ENCODE measurements at places on chromosomes 5 and 9.

DNA sequence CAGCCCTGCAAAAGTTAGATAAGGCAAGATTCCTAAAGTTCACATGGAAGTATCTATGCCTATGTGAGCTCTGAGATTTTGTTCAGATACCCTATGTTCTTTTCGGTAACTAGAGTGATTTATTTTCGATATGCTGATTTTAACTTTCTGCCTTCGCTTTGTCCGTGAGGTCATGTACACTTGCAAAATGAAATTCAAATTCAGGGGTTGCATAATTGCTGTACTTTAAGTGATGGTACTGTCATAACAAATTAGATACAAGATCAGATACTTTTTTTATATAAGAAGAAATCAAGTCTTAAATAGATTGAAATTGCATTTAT is 350 bp upstream of the ECPAS start:
- DNase-seq = no peak

- no peak for DNase-seq
These were observed 56.9 kb downstream of the NPR3 start for GRCh38 chr5:32767948-32768467.

DNA sequence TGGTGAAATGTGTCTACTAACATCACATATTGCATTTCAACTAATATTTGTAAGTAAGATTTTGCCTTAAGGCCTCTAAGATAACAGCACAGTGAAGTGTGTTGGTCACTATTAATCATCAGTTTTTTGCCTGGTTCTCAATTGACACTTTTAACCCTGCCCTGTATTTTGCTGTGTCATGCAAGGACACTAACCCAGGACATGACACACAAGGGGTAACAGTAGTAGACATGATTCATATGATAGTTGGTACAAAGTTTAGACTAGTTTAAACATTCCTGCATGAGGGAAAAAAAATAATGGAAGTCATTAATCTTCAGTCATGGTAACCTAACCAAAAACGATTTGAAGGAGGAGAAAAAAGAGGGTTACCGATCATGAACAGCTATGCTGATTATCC is 207.0 kb downstream of the DEPDC1B start:
- no peak for DNase-seq

DNA sequence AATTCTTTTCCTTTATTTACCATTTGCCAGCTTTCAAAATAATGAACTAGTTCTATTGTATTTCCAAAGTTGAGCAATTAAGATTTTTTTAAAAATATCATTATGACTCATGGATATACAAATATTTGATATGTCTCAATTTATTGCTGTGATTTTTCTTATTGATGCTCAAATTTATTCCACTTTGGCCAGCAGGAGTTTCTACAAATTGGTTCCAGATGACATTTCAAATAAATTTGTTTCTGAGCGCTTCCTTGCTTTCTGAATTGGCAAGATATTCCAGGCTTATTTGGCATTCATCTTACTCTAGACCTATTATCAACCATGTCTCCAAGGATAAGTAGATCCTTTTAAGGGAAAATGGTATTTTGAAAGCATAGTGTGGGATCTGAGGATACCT is 58.5 kb upstream of the TJP2 start:
- DNase-seq = no peak

DNA sequence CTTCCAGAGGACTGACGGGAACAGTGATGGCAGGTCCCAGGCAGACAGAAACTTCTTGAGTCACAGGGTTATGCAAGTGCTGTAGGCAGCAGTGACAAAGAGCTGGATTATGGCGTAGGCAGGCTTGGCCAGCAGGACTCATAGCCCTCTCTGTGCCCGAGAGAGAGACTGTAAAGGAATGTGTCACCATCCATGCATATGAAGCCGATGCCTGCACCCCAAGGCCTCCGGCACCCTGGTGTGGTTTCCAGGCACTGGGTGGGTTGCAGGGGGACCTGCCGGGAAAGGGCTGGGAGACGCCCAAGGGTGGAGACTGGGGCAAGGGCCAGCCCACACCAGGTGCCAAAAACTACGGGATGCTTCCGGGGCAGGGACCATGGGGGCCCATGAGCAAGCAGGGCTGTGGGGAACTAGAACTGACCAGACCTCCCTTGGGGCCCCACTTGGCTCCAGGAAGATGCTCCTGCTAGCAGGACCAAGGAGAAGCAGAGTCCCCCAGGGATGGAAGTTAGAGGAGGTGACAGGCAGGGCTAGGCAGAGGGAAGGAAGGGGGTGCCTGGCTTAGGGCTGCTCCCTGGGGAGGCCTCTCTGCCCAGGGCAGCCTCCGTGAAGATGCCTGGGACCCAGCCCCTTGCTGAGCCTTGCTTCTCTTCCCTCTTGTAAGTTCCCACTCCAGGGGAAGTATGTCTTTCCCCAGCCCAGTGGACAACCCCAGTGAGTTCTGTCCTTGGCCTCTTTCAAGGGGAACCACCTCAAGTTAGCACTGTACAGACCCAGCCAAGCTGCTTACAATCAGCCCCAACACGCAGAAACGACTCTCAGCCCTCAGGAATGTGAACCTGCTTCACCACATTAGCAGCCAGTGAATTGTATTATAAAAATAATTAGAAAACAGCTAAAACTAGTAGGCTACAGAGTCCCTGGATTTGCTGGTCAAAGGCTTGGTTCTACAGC is 10.5 kb upstream of the IPPK start:
- DNase-seq = no peak

Measured in CD4-positive, alpha-beta memory T cell (primary cell).